ENCODE measurements at places on chromosomes 16 and 17.
A peak's percentile ranks its signal among the peaks of the same experiment; 100 is the strongest.

GRCh38 chr17:2963332-2964027, 99.9 kb downstream of the OR1D5 start:
- no peak for DNase-seq

DNA sequence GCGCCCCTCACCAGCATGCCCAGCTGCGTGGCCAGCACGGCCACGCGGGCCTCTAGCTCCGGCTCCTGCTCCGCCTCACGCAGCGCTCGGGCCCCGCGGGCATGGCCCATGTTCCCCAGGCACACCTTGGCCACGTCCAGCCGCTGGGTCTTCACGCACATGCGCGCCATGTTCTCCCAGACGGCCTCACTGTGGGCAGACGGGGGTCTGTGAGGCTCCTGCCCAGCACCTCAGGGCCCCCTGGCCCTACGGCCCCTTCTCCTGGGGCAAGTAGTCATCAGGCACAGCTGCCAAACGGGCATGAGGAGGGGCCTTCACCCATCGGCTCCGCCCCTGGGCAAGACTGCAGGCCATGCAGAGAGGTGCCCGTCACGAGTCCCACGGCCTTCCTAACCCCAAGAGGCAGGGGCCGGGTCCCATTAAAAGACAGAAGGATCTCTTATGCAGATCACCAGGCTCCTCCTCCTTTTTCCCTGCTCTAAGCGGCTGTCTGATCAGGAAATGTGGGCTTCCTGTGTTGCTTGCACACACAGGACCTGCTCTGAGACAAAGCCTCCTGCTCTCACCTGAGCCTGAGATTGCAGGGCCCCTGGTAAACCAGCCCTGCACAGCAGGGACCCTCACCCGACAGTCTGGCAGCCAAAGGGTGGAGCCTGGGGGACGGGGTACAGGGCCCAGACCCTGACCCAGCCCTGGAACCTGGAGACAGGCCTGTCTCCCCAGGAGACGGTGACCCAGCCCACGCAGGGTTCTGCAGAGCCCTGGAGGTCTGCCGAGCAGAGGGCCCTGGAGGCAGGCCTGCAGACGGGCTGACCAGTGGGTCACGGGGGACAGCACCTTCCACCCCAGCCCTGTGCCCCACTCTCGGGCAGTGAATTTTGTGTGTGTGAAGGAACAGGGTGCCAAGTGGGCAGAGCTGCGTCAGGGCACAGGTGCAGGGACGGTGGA, 6.6 kb upstream of the TMEM204 start:
- DNase-seq: no peak

- DNase-seq: peak; percentile 13
Observed at GRCh38 chr16:80948886-80949493, 57.7 kb downstream of the CMC2 start.

GRCh38 chr17:49514071-49514721, 19.1 kb downstream of the NGFR start:
- DNase-seq: no peak

DNA sequence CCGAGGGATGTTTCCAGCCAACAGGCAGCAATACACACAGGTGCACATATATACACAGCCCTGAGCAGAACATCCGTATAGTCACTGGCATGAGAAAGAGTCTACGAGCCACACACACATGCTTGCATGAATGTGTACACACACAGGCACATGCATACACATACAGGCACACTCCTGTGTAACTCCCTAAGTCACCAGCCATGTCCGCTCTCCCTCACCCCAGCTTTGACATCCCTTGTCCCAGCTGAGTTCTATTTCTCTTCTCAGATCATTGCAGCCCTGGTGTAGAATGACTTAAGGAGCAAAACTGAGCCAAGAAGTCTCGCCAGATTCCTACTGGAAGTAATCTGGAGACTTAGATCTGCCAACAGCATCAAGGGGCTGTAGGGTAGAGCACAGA, 13.1 kb downstream of the CDRT4 start:
- DNase-seq: no peak

GRCh38 chr17:6856051-6856450, 24.5 kb upstream of the TEKT1 start:
- no peak for DNase-seq

- DNase-seq: no peak
Observed at GRCh38 chr16:65500919-65501318, 379.1 kb upstream of the CDH11 start.

DNA sequence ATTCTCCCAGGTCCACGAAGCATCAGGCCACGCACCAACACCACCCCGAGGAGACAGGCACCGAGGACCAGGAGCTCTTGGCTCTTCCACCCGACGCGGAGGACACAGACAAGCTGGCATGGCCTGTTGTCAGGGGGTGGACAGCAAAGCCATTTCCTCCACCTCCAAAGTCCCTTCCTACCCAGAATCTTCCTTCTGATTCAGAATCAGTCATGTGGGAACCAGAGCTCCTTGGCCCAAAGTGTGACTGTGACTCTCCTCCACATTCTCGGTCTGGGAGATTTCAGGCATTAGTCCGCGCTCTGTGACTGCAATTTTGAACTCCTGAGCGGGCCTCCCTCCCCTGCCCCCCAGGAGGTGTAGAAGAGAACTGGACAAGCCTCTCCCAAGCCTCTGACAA, 9.2 kb downstream of the DNAH17 start:
- DNase-seq: no peak

GRCh38 chr16:79833559-79833958, 233.0 kb upstream of the MAF start:
- no peak for DNase-seq

- no peak for DNase-seq
Observed at GRCh38 chr16:1333854-1334700, 632 bp downstream of the BAIAP3 start.

DNA sequence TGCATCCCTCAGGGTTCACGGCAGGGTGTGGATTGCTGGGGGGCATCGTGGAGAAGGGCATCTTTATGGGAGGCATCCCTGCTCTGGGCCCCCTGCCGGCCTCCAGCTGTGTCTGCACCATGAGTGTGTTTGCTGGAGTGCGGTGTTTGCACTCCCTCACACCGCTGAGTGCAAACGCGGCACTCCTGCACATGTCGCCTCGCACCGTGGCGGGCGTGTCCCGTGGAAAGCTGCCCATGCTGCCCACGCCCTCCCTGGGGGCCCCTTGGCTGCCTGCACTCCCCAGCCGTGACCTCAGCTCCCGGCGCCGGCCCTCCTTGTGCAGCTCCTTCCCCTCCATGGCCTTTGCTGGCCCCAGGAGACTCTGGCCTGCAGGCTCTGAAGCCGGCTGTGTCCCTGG, 74.6 kb upstream of the ZNF750 start:
- no peak for DNase-seq

GRCh38 chr17:73639932-73640331, 4.3 kb downstream of the SDK2 start:
- no peak for DNase-seq

- no peak for DNase-seq
Observed at GRCh38 chr17:39563476-39563875, 44.2 kb downstream of the NEUROD2 start.

- no peak for DNase-seq
Observed at GRCh38 chr16:50428116-50428515, 59.3 kb upstream of the BRD7 start.

DNA sequence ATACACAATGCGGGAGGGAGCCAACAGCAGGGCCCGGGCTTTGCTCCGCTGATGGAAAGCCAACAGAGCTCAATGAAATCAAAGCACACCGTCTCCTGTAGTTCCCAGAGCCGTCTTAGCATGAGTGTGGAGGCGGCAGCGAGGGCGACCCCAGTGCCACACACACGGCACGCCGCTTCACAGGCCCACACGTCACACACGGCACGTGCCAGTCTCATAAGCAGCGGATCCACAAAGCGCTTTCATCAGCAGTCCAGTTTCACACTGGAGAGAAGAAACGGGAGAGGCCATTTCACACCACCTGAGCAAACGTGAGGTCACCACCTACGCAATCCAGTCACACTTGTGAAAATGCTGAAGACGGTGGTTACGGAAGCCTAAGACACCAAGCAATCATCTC, 34.8 kb downstream of the CYB5D2 start:
- DNase-seq: no peak

DNA sequence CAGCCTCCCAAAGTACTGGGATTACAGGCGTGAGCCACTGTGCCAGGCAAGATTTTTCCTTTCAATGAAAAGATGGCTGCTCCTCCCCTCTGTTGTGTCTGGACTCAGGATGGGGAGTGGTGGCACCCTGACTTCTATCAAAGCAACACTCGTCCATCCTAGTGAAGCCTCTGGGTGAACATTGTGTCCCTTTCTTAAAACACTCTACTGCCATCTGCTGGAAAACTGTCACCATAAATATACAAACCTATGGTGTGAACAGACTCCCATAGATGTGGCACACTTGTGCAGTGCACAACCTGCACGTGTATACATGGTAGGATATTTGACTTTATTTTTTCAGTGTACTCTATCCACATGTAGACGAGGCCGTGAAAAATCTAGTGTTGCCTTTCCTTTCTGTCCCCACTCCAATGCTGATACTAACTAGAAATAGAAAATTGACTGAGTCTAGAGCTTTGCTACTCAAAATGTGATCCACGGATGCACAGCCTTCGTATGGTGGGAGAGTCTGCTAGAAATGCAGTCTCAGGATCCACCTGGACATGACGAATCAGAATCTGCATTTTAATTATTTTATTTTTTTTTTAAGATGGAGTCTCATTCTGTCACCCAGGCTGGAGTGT, 55.9 kb upstream of the PLCG2 start:
- no peak for DNase-seq

- DNase-seq: no peak
Observed at GRCh38 chr16:70399951-70400350, 38.9 kb downstream of the ST3GAL2 start.

DNA sequence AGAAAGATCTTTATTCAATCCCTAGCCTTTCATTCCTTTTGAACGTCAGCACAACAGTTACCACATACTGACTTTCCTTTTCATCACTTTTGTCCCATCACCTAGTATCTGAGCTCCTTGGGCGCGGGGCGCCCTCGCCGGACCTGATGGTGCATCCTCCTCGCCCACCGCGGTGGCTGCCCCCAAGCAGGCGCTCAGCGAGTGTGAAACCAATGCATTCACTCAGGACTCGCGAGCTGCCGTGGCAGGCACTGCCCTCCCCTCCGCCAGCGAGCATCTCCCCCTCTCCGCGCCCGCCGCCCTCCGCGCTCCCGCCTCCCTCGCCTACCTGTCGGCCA, 756 bp downstream of the KLHL11 start:
- DNase-seq: no peak

DNA sequence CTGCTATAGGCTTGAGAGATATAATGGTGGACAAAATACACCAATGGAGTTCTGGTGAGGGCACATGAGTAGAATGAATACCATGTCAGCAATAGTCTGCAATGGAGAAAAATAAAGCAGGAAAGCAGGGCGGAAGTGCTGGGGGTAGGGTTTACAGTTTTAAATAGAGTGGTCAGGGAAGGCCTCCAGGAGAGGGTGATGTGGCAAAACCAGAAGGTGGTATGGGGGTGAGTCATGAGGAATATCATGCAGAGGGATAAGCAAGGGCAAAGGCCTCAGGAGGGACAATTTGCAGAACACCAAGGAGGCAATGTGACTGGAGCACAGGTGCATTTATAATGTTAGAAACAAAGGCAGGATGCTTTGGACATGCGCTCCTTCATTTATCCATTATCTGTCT, 102.0 kb downstream of the ITFG1 start:
- DNase-seq: no peak

GRCh38 chr17:50180620-50181019, 14.8 kb downstream of the SGCA start:
- DNase-seq: no peak

- DNase-seq: no peak
Observed at GRCh38 chr17:43667947-43668348, 6.2 kb upstream of the MEOX1 start.

All from stimulated activated CD4-positive, alpha-beta T cell treated with anti-CD3 and anti-CD28 coated beads, Interleukin-4, amount 100 ng/mL, for 4 hours (primary cell).